Hepatocyte (in vitro differentiated cells): ENCODE measurements at places on chromosomes 12 and 14. TPM values are rescaled to one million over a fixed set of nuclear protein-coding genes. Genes with fewer than 3 reads are reported as not detected.
A peak's percentile ranks its signal among the peaks of the same experiment; 100 is the strongest.

TMEM233 gene
- polyA plus RNA-seq: not detected in 2 replicates

DNA sequence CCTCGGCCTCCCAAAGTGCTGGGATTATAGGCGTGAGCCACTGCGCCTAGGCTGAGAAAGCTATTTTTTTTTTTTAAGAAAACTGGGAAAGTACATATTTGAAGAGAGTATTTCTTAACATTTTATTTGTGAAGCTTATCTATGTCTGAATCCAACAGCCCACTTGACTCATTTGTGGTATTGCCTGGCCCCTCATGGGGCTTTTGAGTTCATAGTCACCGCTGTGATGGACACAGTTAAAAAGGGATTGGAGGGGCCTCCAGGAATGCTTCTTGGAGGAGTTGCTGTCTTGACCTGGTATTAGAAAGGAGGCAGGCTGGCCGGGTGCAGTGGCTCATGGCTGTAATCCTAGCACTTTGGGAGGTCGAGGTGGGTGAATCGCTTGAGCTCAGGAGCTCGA, 26.5 kb downstream of the BCL7A start:
- DNase-seq: peak; percentile 54

DNA sequence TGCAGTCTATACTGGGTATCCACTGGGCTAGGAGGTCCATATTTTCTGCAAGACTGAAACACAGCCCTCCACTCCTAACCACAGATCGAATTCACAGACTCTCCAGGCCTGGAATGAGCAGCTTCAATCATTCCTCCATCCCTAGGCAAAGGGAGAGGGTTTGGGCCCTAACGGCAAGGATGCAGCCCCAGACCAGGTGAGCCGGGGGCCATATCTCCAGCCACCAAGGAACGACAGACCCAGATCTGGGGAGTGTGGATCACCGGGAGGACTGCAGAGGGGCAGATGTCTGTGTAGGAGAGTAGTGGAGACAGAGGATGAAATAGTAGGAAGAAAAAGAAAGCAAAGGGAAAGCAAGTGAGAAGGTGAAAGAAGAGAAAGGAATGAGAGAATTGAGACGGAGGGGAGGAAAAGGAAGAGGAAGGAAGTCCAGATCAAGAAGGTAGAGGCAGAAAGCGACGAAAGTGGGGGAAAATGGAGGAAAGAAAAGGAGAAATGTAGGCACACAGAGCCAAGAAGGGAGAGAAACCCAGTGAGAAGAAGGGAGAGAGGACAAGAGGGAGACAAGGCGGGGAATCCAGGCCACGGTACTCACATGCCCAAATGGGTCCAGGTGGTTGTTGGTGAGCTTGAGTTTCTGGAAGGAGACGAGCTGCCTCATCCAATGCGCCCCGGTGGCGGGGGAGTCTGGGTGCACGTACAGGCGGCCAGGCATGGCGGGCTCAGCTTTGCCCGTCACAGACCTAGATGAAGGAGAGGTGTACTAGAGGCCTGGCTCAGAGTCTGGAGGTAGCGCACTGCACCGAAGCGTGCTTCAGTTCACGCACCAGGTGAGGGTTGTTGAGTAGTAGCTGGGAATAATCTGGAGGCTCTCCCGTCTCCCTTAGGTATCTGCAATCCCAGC, 7.7 kb downstream of the TBX5 start:
- DNase-seq: no peak

SYCP3 gene
- polyA plus RNA-seq: 1.0 and 1.2 TPM in 2 replicates

DNA sequence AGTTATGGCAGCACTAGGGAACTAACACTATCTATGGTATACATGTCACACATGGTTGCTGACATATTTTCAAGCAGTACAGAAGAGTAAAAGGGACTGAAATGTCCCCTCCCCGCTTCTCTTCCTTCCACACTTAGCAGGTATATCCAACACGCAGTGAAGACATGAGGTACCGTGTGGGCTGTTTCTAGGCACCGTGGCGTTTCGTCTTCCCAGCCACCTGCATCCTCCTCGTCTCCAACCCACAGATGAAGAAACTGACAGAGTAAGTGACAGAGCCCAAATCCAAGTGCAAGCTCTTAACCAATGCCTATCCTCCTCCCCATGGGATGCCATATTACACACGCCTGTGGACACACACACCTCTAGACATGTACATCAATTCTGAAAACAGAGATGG, 32.4 kb downstream of the SLC8B1 start:
- DNase-seq: no peak

PLBD1 gene
- polyA plus RNA-seq: 16.8 and 18.6 TPM in 2 replicates

DNA sequence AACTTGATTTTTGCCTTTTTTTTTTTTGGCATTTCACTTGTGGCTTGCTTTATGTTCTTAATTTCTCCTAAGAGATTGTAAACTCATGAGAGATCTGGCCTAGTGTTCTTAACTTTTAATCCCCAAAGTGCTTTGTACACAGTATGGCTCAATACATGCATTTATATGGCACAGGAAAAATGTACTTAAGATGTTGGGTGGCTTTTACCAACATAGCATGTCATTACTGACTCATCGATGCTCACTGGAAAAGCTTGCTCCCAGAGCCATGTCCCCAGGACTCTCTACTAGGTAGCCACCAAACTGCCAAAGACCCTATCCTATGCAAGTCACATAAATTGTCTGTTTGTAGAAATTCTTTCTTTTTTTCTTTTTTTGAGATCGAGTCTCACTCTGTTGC, 13.1 kb upstream of the SMCO3 start:
- DNase-seq: no peak

GRCh38 chr12:74906224-74906623, 303.4 kb downstream of the KCNC2 start:
- no peak for DNase-seq

RFX4 gene
- polyA plus RNA-seq: not detected in 2 replicates

DNA sequence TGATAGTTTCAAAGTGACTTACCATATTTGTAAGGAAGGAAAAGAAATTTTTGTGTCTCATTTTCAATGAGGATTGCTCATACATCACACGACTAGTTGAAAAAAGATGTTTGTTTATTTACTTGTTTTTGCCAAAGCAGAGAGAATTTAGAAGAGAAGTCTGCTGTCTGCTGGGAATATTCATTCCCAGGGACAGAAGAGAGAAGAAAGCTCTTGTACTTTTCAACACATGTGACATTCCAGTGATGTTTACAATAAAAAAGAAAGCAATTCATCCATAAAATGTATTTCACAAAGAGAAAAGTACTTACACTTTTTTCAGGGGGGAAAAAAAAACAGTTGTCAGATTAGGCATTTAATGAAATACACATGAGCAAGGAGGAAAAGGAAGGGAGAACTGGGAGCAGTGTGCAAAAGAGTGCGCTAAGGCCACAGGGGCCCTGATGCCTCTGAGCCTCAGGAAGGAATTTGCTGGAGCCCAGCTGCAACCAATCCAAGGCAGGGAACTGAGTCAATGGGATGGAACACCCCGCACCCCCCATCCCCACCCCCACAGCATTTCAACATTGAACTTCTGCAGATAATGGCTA, 115.0 kb downstream of the RPAP3 start:
- peak; percentile 19 for DNase-seq

DNA sequence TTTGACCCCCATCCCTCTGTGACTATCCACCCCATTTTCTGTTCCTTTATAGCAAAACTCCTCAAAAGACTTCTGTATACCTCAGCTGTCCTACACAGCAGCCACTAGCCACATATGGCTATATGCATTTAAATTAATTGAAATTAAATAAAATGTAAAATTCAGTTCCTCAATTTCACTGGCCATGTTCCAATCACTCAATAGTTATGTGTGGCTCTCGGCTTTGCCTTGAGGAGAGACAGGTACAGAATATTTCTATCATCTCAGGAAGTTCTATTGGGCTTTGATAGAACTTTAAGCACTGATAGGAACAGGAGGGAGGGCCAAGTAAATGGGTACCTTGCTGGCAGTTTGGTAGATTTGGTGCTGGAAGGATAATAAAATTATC, 280.3 kb upstream of the AMIGO2 start:
- DNase-seq: no peak

- DNase-seq: no peak
Measured at GRCh38 chr14:106822905-106823304, 1296.5 kb downstream of the TMEM121 start.

- DNase-seq: no peak
Measured at GRCh38 chr14:54309615-54310014, 87.2 kb upstream of the CDKN3 start.

DNA sequence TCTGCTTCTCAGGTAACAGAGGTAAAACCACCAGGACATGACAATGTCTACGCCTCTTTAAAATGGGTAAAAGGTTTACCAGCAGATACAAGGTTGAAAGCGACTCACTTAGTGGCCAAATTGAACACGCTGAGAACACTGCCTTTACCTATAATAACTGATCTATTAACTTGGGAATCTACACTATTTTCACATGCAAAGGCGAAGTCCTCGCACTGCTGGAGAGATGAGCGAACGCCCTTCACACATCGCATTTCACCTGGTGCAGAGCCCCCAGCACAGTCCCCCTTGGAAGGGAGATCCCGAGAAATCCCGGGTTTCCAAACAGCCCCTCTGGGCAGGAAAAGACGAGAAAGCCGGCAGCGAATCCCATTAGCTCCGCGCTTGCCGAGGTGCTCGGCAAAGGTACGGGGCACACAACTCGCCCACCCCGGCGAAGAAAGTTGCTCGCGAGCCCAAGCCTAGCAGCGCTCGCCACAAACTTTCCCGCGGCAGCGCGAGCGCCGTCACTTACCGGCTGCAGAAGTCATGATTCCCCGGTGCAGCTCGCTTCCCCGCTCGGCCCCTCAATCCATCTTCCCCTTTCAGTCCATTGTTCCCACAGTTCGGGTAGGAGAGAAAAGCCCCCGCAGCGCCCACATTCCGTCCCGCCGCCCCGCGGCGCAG, 423 bp downstream of the FGD6 start:
- DNase-seq: no peak

GRCh38 chr14:90641615-90642243, 174.5 kb downstream of the TTC7B start:
- no peak for DNase-seq

DNA sequence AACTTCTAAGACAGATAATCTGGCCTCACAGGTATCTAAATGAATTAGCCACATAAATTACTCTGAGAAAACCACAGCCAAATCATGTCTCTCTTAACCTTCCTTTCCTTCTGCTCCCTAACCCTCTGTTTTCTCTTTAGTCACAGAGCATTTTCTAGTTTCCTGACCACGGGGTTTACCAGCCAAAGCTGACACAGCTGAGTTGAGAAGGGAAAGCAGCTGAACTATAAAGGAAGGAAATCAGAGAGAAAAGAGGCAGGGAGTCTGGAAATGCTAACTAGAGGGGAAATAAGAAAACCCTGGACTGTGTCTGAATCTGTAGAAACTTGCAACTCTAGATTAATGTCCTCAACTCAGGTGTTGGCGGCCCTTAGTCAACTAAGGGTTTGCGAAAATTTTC, 24.4 kb downstream of the ANKS1B start:
- DNase-seq: no peak

STAC3 gene
- 0.49 and 0.83 TPM in 2 replicates for polyA plus RNA-seq

DNA sequence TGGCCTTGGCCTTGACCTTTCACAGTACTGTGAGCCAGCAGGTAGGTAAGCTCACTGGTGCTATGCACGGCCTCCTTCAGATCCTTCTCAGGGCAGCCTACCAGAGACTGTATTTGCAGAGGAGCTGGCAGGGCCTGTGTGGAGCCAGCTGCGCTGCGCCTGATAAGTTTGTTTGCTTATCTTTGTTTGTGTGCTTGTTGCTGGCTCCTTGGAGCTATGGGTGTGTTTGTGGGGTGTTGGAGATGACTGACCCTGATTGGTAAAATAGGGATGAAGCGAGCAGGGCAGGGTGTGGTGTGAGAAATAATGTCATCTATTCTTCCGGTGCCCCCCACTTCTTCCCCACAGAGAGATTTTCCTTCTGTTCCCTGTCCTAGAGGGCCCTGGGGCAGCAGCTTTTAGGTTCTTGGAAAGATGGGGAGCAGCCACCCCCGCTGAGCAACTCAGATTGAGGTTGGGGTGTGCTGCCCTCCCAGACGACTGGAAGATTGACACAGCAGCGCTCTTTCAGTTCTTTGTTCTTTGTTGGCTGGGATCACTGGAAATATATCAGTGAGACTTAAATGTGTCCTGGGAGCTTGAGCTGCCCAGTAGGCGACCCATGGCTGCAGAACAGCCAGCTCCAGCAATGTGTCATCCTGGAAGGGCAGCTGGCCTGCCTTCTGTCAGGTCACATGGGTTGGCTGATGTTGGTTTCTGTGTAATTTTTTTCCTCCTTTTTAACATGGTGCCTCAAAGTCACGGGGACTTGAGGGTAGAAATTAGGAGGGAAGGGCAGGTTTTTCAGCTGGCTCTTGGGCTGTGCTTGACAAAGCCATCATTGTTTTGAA, 19.6 kb downstream of the MLXIP start:
- DNase-seq: peak; percentile 78

GRCh38 chr12:67223225-67223624, 45.9 kb upstream of the CAND1 start:
- no peak for DNase-seq

DNA sequence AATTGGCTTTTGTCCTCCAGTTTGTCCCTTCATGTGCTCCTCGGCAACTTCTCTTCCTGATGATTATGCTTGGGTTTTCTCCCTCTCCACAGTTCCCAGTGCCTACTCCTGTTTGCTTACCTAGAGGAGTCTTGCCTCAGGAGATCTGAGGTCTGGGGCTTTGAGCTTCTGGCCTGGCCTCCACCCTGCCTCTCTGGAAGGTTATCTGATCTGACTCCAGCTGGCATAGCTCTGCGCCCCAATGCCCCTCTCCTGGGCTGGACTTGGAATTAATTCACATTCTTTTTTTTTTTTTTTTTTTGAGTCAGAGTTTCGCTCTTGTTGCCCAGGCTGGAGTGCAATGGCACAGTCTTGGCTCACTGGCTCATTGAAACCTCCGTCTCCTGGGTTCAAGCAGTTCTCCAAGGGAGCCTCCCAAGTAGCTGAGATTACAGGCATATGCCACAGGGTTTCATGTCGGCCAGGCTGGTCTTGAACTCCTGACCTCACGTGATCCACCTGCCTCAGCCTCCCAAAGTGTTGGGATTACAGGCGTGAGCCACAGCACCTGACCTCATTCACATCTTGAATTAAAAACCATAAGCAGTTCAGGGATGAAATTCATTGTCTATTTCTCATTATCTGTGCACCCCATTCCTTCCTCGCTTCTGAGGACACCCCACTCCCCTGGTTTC, 33.5 kb downstream of the CFL2 start:
- no peak for DNase-seq

- DNase-seq: no peak
Measured at GRCh38 chr12:28558250-28558649, 368.0 kb downstream of the CCDC91 start.

DNA sequence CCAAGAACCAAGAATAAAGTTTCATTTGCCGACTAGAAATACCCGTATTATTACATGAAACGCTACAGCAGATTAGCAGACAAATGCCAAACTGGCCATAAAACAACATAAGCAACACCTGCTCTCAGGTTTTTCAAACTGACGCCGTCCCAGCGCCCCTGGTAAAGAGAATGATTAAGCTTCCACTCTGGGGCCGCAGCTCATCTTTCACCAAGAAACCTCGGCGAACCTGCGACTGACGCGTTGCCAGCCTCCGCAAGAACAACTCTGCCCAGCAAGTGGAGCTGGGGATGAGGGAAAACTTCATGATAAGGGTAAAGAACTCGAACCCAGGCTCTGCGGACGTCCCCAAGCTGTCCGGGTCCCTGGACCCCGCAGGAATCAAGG, 530 bp downstream of the ARL1 start:
- DNase-seq: peak; percentile 56

IL23A gene
- polyA plus RNA-seq: 2.1 and 3.1 TPM in 2 replicates

- DNase-seq: no peak
Measured at GRCh38 chr12:57372233-57372632, 58.6 kb downstream of the R3HDM2 start.

BATF gene
- polyA plus RNA-seq: 3.1 and 3.6 TPM in 2 replicates
